AML-193 (cell line): ENCODE measurements at places on chromosomes 4 and X.

GRCh38 chr4:37023504-37023903, 221.0 kb upstream of the NWD2 start:
- DNase-seq, result no peak

- no peak for DNase-seq
Observed at GRCh38 chr4:173515458-173515857, 14.6 kb downstream of the HAND2 start.

DNA sequence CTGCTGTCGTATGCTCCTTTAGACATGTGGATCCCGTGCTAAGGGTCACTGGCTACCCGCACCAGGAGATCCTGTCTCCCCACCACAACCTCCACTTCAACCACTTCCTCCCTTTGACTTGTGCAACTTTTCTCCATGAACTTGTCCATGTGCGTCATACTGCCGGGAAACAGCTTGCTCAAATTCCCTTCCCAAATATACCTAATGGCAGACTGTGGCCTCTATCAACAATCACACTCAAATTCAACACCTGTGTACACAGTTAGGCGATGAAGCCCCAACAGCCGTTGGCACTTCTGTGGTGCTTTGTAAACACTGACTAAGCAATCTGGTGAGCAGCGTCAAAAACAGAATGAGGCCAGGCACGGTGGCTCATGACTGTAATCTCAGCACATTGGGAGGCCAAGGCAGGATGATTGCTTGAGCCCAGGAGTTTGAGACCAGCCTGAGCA, 49.5 kb downstream of the CD99L2 start:
- peak; percentile 28 for DNase-seq

DNA sequence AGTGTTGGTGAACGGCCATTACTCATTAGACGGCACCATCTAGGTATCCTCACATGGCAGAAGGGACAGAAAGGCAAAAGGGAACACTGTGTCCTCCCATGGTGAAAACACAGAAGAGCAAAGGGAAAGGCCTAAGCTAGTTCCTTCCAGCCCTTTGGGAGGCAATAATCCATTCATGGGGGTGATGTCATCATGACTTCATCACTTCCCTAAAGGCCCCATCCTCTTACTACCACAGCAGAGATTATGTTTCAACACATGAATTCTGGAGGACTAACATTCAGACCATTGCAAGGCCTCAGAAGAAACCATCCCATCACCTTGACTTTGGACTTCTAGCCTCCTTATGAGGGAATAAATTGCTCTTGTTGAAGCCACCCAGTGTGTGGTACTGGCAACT, 238.2 kb downstream of the MGST2 start:
- DNase-seq, result no peak

DNA sequence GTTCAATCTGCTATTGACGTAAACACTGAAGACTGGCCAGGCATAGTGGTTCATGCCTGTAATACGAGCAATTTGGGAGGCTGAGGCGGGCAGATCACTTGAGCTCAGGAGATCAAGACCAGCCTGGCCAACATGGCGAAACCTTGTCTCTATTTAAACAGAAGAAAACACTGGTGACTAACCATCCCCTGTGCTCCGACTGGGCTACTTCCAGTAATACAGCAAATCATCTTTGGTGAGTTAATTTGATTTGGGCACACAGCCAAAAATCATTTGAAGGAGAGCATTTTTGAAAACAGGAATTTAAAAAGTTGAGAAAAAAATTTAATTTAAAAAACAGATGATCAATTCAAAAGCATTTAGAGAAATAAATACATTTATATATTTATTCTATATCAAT, 52.0 kb downstream of the SEC24D start:
- DNase-seq, result no peak

- DNase-seq, result peak; percentile 53
Observed at GRCh38 chrX:119015407-119016237, 41.2 kb downstream of the LONRF3 start.

DNA sequence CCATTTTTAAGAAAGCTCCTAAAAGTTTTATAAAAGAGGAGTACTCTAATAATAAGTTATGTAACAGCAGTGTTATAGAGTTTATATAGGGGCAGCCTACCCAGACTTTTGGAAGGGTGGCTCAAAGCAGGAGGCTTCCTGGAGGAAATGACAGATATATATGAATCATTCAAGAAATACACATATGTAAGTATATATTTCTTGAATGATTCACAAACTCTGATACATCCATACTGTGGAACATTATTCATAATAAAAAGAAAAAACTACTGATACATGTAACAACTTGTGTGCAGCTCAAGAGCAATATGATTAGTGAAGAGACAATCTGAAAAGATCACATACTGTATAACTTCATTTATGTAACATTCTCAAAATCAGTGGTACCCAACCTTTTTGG, 166.2 kb downstream of the WDFY3 start:
- no peak for DNase-seq
